ENCODE measurements at places on chromosomes 12 and 14.

GRCh38 chr12:132529156-132529839 lies 39.3 kb downstream of the FBRSL1 start:
- no peak for DNase-seq

DNA sequence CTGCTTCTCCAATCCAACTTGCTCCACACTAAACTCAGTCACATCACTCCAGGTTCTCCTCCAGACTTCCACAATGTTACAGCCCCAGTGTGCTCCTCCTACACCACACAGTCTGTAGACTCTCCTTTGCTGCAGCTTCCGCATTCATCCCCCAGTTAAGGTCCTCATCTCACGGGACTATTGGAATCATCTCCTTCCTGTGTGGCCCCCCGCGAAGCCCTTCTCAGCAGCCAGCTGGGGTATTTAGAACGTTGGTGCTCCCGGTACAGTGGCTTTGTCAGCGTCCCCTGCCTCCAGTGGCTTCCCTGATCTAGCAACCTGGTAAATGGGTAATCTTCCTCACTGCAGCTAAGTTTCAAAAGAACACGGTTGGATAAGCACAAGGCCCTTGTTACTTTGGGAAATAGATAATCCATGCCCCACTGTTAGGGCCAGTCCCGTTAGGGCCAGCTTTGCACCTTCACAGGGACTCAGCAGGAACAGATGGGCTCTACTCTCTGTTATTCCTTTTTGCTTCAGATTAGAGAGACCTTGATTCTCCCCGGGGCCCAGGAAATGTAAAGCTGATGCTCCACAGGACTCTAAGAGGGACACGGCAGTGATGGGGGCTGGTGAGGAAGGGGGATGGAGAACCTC lies 823 bp upstream of the TSPAN11 start:
- DNase-seq = peak; percentile 44

DNA sequence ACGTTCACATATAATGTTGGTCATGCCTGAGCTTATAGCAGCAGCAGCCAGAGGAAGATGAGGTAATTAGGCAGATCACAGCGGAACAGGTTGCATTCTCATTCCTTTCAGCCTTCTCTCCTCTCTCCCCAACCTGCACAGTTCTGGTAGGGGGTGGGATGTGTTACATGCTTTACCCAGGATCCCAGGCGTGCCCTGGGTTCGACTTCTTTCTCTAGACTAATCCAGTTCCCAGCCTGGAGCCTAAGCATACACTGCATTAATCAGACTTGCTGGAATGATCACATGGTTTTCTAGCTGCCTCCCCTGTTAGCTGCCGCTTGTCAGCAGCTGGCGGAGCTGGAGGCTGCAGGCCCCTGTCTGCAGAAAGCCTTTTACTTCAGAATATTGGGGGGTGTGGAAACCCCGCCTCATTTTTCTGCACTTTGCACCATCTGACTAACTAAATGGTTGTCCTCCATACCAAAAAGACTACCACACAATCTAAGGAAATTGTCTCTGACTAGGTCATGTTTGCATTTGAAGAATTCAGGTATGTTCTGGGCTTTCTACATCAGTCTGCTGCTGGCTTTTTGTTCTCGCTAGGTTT lies 46.0 kb upstream of the EVL start:
- no peak for DNase-seq

DNA sequence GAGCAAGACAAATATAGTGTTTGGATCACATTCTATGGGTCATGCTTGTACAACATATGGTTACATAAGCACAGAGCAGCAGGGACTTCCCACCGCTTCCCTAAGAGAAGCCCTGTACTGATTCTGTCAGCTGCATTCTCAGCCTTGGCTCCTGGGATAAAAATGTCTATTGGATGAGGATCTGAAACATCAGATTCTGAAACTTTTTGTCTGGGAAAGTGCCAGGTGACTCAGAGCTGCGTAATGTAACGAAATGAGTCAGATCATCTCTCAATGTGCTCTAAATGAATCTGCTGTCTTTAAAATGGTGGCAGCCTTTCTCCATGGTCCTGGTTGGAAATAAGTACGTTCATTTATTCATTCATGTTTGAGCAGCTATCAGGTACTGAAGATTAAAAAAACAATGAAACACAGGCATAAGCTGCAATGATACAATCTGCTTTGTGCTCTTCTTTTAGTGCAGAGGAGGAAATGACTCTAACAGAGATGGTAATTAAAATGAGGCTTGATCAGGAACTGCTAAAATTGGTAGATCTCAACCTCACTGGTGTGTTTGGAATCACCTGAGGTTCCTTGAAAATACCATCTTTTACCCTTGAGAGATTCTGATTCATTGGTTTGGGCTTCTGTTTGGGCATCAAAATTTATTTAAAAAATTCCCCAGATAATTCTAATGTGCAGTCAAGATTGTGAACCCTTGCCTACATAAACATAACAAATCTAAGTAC lies 99.1 kb upstream of the NAP1L1 start:
- no peak for DNase-seq

GRCh38 chr12:120998435-120998834 lies 17.9 kb downstream of the C12orf43 start:
- DNase-seq = no peak

- DNase-seq = no peak
These were observed 87.6 kb downstream of the GCH1 start for GRCh38 chr14:54815016-54815415.

DNA sequence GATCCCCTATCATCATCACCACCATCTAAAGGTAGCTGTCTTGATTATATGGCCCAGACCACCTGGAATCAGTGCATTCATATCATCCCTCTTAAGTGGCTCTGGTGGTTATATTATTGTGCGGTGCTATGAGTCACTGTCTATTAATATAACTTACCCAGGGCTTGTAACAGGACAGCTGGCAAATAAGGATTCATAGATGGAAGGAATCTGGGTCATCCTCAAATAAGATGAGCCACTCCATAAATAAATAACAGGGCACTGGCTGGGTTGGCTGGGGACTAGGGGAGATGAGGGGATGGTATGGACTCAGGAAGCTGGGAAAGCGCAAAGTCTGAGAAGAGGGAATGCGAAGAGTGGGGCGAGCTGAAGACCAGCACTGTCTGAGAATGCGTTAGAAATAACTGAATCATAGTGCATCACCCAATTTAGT lies 216.1 kb downstream of the NUAK1 start:
- no peak for DNase-seq

DNA sequence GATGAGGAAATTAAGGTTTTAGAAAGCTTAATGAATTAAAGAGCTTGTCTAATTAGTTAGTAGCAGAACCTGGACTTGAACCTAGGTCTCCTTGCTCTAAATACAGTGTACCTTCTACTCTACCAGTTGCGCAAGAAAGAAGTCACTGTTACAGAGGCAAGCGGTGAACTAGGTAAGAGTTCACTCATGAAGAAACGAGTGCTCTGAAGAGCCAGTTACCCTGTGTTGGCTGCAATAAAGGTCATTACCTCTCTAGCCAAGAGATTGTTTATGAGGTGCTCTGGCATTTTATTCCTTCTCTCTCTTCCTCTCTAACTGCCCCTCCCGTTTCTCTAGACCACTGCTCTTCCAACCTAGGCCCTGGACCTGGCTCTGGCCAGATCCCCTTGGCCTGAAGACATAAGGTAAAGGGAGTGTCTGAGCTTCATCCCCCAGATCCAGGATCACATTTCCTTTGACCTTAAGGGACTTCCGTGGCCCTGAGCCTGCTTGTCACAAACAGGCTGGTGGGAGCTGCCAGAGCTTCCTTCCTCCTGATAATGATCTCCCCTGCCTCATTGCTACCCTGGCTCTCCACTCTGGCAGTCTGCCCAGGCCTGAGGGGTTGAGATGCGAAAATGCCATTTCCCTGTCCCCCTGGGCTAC lies 1.9 kb downstream of the RNASE7 start:
- DNase-seq = no peak

- no peak for DNase-seq
These were observed 219.7 kb upstream of the PRICKLE1 start for GRCh38 chr12:42809226-42809625.

- no peak for DNase-seq
These were observed 44.4 kb upstream of the PNMA1 start for GRCh38 chr14:73758392-73759182.

DNA sequence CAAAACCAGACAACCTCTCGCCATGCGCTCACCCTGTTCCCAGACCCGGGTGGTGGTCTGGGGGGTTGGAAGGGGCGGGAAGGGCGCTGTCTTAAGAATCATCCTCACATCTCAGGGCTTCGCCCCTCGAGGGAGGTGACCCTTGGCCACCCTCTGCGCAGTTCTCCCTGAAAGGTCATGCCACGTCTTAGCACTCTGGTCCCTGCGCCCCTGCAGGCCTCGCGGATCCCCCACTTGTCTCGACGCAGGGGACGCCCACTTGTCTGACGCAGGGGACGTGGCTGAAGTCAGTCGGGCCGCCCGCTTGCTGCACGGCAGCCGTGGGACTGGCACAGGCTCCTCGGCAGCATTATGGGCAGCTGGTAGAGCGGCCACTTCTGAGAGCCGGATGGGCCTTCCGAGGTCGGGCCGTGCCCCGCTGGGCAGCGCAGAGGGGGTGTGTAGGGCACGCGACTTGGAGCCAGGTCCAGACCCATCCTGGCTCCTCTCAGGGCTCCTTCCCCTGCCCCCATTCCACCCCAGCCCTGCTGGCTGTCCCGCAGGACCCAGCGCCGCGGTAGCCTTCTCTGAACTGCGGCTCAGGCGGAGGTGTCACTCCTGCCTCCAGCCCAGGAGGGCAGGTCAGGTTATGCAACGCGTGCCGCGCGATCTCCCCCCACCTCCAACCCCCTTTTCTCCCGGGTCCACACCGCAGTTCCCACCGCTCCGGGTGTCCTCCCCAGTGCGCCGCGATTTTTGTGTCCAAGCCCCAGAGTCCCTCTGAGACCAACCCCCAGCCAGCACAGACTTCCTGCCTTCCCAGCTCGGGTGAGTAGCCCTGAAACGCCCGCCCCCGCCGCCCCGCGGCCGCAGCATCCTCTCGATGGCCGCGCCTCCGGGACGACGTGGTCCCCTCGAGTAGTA lies 40.9 kb upstream of the CAPRIN2 start:
- peak; percentile 22 for DNase-seq

DNA sequence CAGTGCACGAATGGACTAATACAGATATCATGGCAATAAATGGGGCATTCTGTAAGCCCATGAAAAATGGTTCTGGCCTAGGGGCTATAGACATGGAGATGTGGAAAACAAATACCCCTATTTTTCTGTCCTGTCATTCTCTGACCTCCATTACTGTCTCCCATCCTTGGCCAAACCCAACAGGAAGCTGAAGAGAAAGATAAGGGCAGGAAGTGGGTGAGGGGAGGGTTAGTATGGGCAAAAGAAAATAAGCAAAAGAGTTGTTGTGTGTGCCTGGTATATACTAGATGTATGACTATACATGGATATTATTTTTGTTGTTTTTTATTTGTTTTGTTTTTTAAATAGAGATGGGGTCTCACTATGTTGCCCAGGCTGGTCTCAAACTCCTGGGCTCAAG lies 339.3 kb downstream of the PCNX1 start:
- DNase-seq = no peak

GRCh38 chr14:84098261-84098660 lies 1431.7 kb upstream of the FLRT2 start:
- DNase-seq = no peak

DNA sequence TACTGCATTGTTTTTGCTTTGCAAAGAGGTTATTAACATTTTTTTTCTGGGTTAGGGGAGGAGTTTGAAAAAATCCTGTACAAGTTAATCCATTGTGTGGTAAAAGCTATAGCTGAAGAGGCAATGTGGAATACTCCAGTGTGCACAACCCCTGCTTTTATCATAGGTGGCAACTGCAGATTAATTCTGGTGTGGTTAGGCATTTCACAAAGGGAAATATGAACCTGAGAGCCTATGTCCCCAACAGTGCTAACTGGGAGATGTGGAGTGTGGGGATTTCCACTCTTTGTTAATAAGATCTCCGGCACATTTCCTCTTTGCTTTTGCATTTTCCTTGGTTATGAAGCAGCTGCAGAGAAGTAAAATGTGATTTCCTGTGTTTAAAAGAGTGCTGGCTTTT lies 33.6 kb downstream of the PRORP start:
- no peak for DNase-seq

DNA sequence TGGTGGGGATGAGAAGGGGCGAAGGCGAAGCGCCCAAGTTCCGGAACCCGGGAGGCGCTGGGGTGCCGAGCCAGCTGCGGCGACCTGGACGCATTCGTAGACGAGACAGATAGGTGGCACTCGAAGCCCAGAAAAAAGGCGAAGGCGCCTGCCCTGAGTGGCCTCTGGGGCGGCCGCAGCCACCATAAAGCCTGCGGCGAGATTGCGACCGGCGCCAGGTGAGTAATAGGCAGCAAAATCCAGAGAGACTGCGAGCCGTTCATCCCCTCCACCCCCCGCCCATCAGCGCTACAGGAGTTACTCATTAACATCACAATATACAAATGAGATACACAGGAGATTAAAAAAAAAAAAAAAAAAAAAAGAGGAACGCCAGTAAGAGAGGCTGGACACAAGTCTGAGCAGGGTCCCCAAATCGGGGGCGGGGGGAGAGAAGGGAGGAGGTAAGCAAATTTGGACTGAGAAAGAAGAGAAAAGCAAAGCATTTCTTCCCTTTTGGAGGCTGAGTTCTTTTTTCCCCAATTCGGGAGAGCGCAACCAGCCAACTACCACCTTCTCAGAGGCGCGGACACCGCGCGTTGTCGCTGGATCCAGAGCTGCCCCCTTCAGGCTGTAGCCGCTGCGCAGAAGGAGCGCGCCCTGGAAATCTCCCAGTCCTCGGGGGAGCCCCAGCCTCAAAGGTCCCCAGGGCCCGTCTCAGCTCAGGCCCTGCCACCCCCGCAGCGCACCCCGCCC lies 15.7 kb downstream of the TBX3 start:
- DNase-seq = no peak

DNA sequence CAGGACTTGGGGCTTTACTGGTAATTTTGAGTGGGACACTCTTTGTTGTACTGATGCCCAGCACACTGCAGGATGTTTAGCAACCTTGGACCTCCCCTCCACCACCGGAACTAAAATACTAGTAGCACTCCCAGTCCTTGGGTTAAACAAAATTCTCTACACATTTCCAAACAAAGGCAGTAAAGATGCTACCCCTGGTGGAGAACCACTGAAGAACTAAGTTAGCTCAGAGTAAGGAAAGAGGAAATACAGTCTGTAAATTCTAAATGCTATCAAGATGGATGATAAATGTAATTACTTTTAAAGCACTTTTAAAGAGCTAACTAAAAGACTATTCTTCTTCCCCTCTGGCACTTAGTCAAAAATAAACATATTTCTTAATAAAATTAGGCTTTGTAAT lies 64.1 kb downstream of the LRP6 start:
- DNase-seq = no peak

- DNase-seq = no peak
These were observed 38.4 kb downstream of the WASHC3 start for GRCh38 chr12:102023343-102023930.

DNA sequence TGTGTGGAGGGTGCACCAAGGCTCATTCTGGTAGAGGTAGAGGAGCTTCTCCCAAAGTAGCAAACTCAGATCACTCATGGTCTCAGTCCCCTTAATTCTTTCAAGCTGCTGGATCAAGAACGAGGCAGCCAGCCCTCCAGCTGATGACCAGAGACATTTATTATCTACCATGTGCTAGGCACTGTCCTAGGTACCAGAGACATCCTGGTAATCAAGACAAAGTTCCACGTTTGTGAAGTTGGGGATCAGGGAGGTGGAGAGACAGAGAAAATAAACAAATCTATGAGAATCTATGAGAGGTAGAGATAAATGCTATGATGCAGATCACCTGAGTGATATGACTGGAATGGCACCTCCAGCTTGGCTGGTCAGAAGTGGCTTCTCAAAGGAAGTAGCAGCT lies 130.2 kb downstream of the CRADD start:
- DNase-seq = no peak

GRCh38 chr14:21104448-21105060 lies 3.7 kb downstream of the TMEM253 start:
- DNase-seq = peak; percentile 89

GRCh38 chr12:6302621-6303020 lies 7.9 kb upstream of the PLEKHG6 start:
- DNase-seq = no peak

Data from C1 segment of cervical spinal cord (tissue), 14 donors.